CD4-positive, alpha-beta T cell treated with Interleukin-1 beta for 1 hour (primary cell): ENCODE measurements at places on chromosomes 12 and 14.

- no peak for DNase-seq
These were observed 49.2 kb upstream of the ANP32D start for GRCh38 chr12:48423171-48423570.

DNA sequence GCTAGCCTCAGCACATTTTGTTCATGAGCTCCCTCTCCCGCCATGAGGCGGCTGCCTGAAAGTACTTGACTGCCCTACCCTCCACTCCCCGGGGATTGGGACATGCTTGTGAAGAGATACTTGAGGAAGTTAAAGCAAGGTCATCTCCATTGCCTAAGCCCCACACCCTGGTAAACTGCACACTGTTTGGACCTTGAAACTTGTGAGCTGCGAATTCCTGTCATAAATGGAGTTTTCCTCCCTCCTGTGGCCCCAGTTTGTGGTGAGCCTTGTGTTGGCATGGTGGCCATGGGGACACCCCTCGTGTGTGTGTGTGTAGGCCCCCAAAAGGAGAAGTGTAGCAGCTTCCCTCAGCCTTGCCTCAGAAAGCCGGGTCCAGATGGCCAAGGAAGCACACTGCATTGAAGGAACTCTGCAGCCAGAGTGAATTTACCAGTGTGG, 395.5 kb downstream of the ZFP36L1 start:
- no peak for DNase-seq

- no peak for DNase-seq
These were observed 17.4 kb downstream of the LRP6 start for GRCh38 chr12:12249216-12250050.

- DNase-seq, result no peak
These were observed 20.7 kb downstream of the SLC7A8 start for GRCh38 chr14:23162800-23163199.
